ENCODE measurements at places on chromosomes 16 and 17. TPM values are rescaled to one million over a fixed set of nuclear protein-coding genes. Genes with fewer than 3 reads are reported as not detected.

Gene PDP2
- total RNA-seq, result 6.6 TPM

Gene RAB11FIP4
- 0.34 TPM for total RNA-seq

Gene NPIPB13
- total RNA-seq, result not detected

Gene CA7
- not detected for total RNA-seq

Gene MYH13
- total RNA-seq, result under 0.01 TPM

Gene TMC5
- total RNA-seq, result not detected

Gene KRT24
- total RNA-seq, result not detected

Gene KRTAP1-5
- 0.59 TPM for total RNA-seq

Gene KCNJ2
- total RNA-seq, result 1.0 TPM

Gene CRYM
- not detected for total RNA-seq

Gene METTL16
- total RNA-seq, result 12.2 TPM

Gene PLXDC1
- under 0.01 TPM for total RNA-seq

All from bronchus fibroblast of lung (primary cell).